ENCODE measurements at places on chromosomes 7 and 10.
A peak's percentile ranks its signal among the peaks of the same experiment; 100 is the strongest.

GRCh38 chr10:101066896-101067355, 5.1 kb downstream of the KAZALD1 start:
- no peak for DNase-seq

DNA sequence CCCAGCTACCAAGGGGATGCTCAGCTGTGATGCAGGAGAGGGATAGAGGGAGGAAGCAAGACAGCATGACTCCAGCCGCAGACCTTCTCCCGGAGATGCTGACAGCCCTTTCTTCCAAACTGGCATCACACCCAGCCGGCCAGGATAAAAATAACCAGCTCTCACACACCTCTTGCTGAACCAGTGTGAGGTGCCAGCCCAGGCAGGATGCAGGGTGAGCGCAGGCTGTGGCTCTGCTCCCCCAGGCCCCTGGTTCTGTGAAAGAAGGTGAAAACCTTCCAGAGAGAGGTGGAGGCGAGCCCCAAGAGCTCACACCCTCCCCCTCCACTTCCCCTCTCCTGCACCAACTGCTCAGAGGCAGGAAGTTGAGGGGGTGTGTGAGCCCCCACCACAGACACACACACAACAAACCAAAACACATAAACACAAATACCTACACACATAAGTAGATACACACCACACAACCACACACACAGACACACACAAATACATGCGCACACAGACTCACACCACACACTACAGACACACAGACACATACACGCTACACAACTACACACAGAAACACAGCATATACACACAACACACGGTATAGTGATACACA, 4.0 kb downstream of the GPR15LG start:
- DNase-seq = no peak

DNA sequence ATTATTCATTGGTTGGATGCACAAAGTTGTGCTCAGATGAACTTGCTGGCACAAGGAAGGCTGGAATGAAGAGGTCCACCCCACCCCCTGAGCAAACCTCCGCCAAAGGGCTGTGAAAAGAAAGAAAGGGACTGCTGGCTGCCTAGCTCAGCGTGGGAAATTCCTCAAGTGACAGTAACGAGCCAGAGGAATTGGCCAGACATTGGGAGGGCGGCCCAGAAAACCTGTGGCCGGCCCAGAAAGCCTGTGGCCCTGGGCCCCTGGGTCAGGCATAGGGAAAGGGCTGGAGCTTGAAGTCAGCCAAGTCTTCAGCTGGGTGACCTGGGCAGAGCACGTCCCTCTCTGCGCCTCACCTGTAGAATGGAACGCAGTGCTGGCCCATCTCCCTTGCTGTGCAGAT, 30.6 kb upstream of the CTBP2 start:
- no peak for DNase-seq

GRCh38 chr10:94006591-94007550, 13.1 kb downstream of the PLCE1 start:
- DNase-seq = no peak

GRCh38 chr10:103919648-103920025, 1.7 kb upstream of the STN1 start:
- DNase-seq = no peak

GRCh38 chr7:67854221-67855178, 857.9 kb downstream of the TYW1 start:
- no peak for DNase-seq

DNA sequence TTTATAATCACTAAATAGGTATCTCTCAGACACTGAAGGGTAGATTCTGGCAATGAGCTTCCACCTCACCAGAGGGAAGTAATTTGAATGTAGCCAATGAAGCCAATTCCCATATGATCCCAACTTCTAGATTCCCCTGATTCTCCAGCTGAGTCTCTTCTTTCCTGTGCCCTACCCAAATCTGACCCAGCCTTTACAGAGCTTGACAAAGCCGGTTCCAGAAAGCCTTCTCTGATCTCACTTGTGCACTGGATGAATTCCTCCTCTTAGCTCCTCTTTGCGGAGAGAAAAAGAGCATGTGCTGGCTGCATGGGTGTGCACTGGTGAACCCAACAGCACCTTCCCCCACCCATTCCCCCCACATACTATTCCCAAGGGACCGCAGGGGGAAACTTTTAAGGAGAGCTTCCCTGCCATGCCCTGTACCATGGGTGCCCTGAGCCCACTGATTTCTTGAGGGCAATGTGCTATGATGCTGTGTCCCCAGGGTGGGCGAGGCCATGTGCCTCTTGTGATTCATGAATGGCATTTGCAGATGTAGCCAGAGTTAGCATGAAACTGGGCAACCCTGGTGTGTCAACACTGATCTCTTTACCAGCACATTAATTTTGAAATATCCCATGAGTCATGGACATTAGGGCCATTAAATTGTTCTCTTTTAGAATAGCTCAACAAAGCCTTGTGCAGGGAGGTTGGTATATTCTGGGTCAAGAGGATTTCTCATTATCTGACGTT, 50.4 kb upstream of the PLEKHA1 start:
- DNase-seq = peak; percentile 25

GRCh38 chr7:3579638-3580219, 278.7 kb downstream of the SDK1 start:
- DNase-seq = no peak

GRCh38 chr10:7525314-7526016, 114.6 kb upstream of the SFMBT2 start:
- peak; percentile 51 for DNase-seq

GRCh38 chr7:2165610-2166594, 66.8 kb downstream of the MAD1L1 start:
- DNase-seq = no peak

GRCh38 chr7:111729483-111729882, 167.2 kb upstream of the IMMP2L start:
- DNase-seq = no peak

DNA sequence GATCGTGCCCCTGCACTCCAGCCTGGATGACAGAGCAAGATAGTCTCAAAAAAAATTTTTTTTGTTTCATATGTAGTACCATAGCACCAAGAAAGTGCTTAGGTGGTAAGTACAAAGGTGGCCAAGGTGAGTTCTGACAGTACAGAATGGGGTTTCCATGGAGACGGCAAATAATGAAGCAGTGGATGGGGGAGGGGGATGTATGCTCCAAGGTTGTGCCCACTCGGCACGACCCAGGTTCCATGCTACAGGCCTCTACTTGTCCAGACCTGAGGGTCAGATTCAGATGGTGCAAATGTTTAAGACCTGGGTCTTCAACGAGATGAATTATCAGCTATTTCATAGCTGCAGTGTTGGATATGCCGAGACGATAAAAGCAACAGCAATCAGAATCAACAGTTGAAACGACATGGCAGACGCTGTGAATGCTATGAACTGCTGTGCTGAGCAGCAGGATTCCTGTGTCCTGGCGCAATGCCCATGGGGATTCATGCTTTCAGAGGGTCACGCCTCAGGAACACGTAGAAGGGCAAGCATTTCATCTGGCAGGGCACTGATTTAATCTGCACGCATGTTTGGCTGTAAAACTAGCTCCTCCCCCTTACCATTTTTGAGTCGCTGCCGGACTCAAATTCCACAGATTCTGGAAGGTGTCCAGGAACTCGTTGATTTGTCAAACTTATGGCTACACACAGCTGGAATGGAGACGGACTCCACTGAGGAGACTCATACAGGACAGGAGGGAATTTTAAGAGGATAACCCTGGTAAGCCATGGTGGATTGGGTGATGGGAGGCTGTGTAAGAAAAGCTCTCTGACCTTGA, 256.5 kb downstream of the FRMD4A start:
- DNase-seq = peak; percentile 100

DNA sequence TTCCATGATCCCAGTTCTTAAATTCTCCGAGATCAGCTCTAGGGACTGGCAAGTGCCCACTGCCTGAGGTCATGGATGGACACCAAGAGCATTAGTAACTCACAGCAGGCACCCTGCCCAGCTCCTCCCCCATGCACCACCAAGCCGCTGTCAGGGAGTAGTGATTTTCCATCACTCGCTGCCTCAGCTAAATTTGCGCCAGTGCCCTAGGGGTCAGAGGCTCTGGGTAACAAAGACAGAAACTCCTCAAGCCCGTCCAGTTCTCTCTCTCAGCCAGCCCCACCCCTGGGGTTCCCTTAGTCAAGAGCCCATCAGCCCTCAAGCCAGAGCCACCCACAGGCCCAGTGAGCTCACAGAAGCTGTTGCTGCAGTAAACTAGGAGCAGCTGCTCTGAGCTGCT, 30.0 kb downstream of the PAX2 start:
- peak; percentile 8 for DNase-seq

DNA sequence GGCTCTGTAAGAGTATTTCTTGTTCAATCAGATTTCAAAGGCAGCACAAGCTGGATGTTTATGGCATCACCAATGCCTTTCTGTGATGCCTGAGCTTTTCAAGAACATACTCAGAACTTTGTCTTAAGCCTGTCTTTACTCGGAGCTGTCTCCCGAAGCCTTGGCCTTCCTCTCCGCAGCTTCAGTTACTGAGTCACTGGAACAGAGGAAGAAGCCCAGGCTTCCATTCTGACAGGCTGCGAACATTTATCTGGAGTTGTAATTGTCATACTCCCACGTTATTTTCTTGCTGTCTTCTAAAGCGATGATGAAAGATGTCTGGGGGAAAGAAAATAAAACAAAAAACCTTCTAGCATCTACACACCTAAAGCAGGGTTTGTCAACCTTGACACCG, 43.9 kb downstream of the GRK5 start:
- DNase-seq = peak; percentile 59

DNA sequence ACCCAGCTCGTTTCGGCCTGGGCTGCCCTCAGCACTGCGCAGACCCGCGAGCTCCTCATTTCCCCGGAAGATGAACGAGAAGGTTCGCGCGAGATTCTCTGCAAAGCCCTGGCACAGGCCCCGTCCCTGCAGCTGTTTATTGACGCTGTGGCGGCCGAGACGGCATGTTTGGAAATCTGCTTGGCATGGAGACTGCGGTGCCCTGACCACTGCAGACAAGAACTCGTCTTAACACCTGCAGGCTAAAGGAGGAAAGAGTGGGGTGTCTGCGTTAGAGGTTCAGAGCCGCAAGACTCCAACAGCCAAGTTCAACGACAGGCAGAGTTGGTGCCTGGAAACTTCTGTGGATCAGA, 125.6 kb downstream of the DNAJB6 start:
- no peak for DNase-seq

All from GM04504 (cell line).